Right renal cortex interstitium (tissue), 3 donors: ENCODE measurements at places on chromosomes 3 and 15. TPM values are rescaled to one million over a fixed set of nuclear protein-coding genes. Genes with fewer than 3 reads are reported as not detected.

EXD1 gene
- not detected for polyA plus RNA-seq

- no peak for DNase-seq
These were observed 19.5 kb downstream of the PPCDC start for GRCh38 chr15:75042730-75043508.

GRCh38 chr15:100167884-100168375, 173.8 kb downstream of the ADAMTS17 start:
- no peak for DNase-seq

CP gene
- 0.41 TPM for polyA plus RNA-seq

DNA sequence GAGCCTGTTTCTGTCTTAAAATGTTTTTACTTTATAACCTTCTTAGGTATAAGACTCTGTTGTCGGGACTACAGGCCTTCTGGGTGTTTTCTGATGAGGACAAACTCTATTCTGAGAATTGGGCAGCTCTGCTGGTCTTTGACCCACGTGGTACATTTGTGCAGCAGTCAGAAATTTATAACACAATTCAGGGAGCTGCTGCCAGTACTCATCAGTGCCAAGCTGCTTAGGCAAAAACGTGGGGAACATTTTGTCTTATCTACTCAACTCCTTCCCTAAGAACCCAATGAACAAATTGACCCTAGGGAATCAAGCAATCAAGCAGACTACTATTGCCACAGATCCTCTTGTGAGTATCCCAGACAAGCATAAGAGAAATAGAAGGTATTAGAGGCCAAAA, 180.7 kb upstream of the PDZRN3 start:
- no peak for DNase-seq

ECE2 gene
- polyA plus RNA-seq: not detected
